HAP-1 (cell line): ENCODE measurements at places on chromosomes 16 and 17.
A peak's percentile ranks its signal among the peaks of the same experiment; 100 is the strongest.

DNA sequence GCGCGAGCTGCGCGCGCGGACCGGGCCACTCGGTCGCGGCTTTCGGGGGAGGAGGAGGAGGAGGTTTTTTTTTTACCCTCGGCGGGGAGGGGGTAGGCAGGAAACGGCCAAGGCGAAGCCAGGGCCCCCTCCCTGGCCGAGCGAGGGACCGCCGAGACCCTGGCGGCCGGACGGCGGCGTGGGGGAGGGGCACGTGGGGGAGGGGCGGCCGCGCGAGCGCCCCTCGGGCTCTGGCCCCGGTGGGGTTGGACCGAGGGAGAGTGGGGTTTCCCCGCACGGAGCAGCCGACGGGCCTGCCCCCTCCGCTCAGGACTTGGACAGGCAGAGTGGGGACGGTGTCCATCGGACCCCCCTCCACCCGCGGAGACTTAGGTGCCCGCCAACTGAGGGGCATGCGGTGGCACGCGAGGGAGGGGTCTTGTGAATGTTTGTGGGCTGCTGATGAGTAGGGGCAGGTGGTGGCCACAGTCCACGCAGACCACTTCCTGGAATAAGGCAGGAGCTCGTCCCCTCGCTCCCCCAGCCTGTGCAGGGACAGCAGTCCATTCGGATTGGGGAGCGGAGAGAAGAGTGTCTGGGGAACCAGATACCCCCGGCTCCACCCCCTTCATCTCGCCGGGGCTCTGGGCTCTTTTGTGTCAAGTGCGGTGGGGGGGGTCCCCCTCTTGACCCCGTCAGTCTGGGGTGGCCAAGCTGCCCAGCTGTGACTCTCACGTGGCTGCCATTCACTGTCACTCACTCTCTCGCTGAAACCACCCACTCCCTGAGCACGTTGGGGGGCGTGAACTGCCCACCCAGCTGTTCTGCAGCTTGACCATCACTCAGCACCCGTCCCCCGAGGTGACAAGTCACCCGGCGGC, 3.0 kb upstream of the CHD3 start:
- DNase-seq = peak; percentile 40

- peak; percentile 21 for DNase-seq
These were observed 24.1 kb upstream of the CDH5 start for GRCh38 chr16:66342294-66342900.

GRCh38 chr16:6258056-6258455, 1074.6 kb upstream of the RBFOX1 start:
- no peak for DNase-seq

GRCh38 chr16:2471653-2472487, 773 bp downstream of the NTN3 start:
- DNase-seq = no peak

GRCh38 chr16:17853958-17854357, 383.2 kb upstream of the XYLT1 start:
- DNase-seq = no peak

DNA sequence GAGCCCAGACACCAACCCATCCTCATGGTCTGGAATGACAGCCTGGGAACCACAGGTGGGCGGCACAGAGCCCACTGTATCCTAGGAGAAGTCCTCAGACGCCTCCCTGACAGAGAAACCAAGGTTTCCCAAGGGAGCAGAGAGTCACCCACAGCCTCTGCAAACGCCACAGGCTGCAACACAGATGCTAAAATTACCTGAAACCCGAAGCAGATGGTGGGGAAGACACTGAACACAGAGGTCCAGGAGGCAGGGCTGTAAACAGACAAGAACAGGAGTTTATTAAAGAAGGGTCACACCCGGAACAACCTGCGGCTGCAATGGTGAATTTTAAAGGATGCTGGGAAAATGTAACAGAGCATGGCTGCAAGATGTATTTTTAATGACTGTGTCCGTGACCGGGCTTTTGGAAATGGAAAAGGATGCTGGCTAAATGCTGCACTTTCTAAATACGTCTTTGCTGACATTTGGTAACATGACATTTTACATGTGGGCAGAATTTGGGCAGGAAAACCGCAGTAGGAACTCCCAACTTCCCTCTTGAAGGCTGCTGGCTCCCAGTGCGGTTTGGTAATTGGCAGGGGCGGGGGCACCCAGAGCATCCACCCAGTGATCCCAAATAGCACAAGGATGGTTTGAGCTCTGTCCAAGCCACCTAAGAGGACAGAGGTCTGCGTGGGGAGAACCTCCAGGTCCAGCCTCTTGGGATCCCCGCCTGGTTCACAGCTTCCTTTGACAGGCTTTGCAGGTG, 13.1 kb downstream of the SLC38A8 start:
- DNase-seq = no peak

GRCh38 chr16:23244122-23244521, 58.0 kb upstream of the SCNN1B start:
- no peak for DNase-seq

GRCh38 chr17:77741109-77741508, 217.4 kb upstream of the TNRC6C start:
- no peak for DNase-seq

DNA sequence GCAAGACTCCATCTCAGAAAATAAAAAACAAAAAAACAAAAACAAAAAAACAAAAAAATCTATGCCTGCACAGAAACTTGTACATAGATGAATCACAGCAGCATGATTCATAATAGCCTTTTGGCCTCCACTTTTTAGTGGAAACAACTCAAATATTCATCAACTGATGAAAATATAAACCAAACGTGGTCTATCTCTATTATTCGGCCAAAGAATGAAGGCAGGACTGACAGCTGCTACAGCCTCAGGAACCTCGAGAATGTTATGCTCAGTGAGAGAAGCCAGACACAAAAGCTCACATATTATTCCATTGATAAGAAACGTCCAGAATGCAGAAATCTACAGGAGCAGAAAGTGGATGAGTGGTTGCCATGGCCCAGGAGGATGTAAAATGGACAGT, 19.8 kb downstream of the PPL start:
- no peak for DNase-seq

GRCh38 chr17:71941920-71942319, 178.9 kb upstream of the SOX9 start:
- no peak for DNase-seq

GRCh38 chr17:41959336-41960095, 7.1 kb upstream of the CNP start:
- DNase-seq = peak; percentile 18

DNA sequence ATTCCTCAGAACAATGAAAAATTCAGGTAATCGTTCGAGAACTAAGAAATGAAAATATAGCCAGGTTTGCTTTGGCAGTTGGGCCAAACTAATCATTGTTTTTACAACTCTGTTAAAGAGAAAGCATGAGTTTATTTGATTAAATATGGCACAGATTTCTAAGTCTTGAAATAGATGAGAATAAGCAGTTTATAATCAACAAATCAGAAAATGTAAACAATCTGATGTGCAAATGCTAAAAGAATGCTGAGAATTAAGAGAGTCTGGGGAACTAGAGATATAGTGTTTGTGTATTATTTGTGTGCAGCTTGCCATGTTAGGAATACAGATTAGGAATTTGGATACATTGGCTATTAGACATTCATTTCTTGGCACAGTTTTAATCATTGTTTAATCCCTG, 212.5 kb downstream of the TANC2 start:
- DNase-seq = no peak

GRCh38 chr17:2312736-2313135, 9.0 kb downstream of the SRR start:
- no peak for DNase-seq

GRCh38 chr16:76681296-76681695, 404.1 kb downstream of the CNTNAP4 start:
- no peak for DNase-seq

- no peak for DNase-seq
These were observed 20.8 kb downstream of the GOSR2 start for GRCh38 chr17:46943501-46944393.

- DNase-seq = peak; percentile 37
These were observed 5.8 kb upstream of the CBX4 start for GRCh38 chr17:79844869-79845600.
